Mesangial cell (primary cell): ENCODE measurements at places on chromosomes 7 and 10. TPM values are rescaled to one million over a fixed set of nuclear protein-coding genes. Genes with fewer than 3 reads are reported as not detected.

Gene OR6V1
- not detected in 2 replicates for total RNA-seq

Gene HMX3
- not detected in 2 replicates for total RNA-seq

Gene AZGP1
- 0.49 TPM in 1 of 2 replicates, not detected in the other for total RNA-seq

Gene C10orf53
- total RNA-seq, result not detected in 2 replicates

Gene VGF
- total RNA-seq, result 0.49 and 0.89 TPM in 2 replicates

Gene AOAH
- 0.38 and 0.49 TPM in 2 replicates for total RNA-seq

Gene MRLN
- total RNA-seq, result not detected in 2 replicates

Gene FKBP9
- 91.4 and 175 TPM in 2 replicates for total RNA-seq

Gene MORN4
- total RNA-seq, result 7.5 and 9.5 TPM in 2 replicates

Gene BMPER
- total RNA-seq, result 0.51 and 2.6 TPM in 2 replicates

Gene CALML5
- total RNA-seq, result not detected in 2 replicates

Gene KEL
- total RNA-seq, result 0.13 TPM in 1 of 2 replicates, not detected in the other

Gene CPEB3
- 0.16 and 0.89 TPM in 2 replicates for total RNA-seq

Gene PRKAR2B
- 3.4 TPM in 2 replicates for total RNA-seq
